ENCODE measurements at places on chromosomes 7 and 10. TPM values are rescaled to one million over a fixed set of nuclear protein-coding genes. Genes with fewer than 3 reads are reported as not detected.

NIPSNAP2 gene
- 46.5 TPM for total RNA-seq

LLCFC1 gene
- total RNA-seq: not detected

TMEM229A gene
- total RNA-seq: not detected

COL28A1 gene
- not detected for total RNA-seq

C10orf67 gene
- total RNA-seq: 0.15 TPM

ADAMTS14 gene
- not detected for total RNA-seq

FGFBP3 gene
- 3.6 TPM for total RNA-seq

GPER1 gene
- not detected for total RNA-seq

CASP2 gene
- 106 TPM for total RNA-seq

HOXA10 gene
- not detected for total RNA-seq

ADIRF gene
- not detected for total RNA-seq

GHRHR gene
- not detected for total RNA-seq

KCNIP2 gene
- total RNA-seq: 1.1 TPM

CYP2W1 gene
- not detected for total RNA-seq

FAM25A gene
- total RNA-seq: not detected

LIPF gene
- not detected for total RNA-seq

GPR26 gene
- not detected for total RNA-seq

ADAM12 gene
- 0.32 TPM for total RNA-seq

SYT15B gene
- total RNA-seq: 0.15 TPM

Measured in activated CD8-positive, alpha-beta memory T cell treated with anti-CD3 and anti-CD28 coated beads for 36 hours (primary cell).